T-cell (primary cell): ENCODE measurements at places on chromosomes 16 and 17.

- H3K4me3 ChIP-seq, result no peak overlapping the region
- H3K36me3 ChIP-seq, result no peaks in the 10 kb centered on the region
- H3K27me3 ChIP-seq, result peaks cover 6% of the 10 kb centered on the region
Observed at GRCh38 chr17:896953-897661, 82.5 kb downstream of the NXN start.

GRCh38 chr17:8825802-8826201 is 26.6 kb upstream of the MFSD6L start:
- peaks cover 2% of the 10 kb centered on the region for H3K27me3 ChIP-seq
- no peak for DNase-seq
- no peak overlapping the region for H3K27ac ChIP-seq
- H3K4me1 ChIP-seq, result no peaks in the 10 kb centered on the region
- H3K4me3 ChIP-seq, result no peak overlapping the region

DNA sequence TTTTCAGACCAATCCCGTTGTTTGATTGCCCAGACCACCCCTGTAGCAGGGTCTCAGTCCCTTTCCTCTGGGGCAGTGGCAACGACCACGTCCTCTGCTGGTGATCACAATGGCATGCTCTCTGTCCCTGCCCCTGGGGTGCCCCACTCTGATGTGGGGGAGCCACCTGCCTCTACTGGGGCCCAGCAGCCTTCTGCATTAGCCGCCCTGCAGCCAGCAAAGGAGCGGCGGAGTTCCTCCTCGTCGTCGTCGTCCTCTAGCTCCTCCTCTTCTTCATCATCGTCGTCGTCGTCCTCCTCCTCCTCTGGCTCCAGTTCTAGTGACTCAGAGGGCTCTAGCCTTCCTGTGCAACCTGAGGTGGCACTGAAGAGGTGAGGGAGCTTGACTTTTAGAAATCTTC is 9.2 kb downstream of the ELOB start:
- H3K27me3 ChIP-seq, result no peaks in the 10 kb centered on the region
- no peak overlapping the region for H3K4me3 ChIP-seq
- no peak for DNase-seq
- no peak overlapping the region for H3K27ac ChIP-seq
- H3K36me3 ChIP-seq, result peaks cover 36% of the 10 kb centered on the region

- H3K27ac ChIP-seq, result no peak overlapping the region
- no peaks in the 10 kb centered on the region for H3K36me3 ChIP-seq
- no peak overlapping the region for H3K4me3 ChIP-seq
- peaks cover 82% of the 10 kb centered on the region for H3K27me3 ChIP-seq
Observed at GRCh38 chr17:49473900-49474751, 21.0 kb upstream of the NGFR start.

- DNase-seq, result no peak
- H3K27me3 ChIP-seq, result no peaks in the 10 kb centered on the region
- H3K27ac ChIP-seq, result no peak overlapping the region
- no peaks in the 10 kb centered on the region for H3K4me1 ChIP-seq
- H3K36me3 ChIP-seq, result no peaks in the 10 kb centered on the region
Observed at GRCh38 chr16:59148769-59149155, 414.6 kb upstream of the GOT2 start.
